ENCODE measurements at places on chromosomes 3 and 15. TPM values are rescaled to one million over a fixed set of nuclear protein-coding genes. Genes with fewer than 3 reads are reported as not detected.
A peak's percentile ranks its signal among the peaks of the same experiment; 100 is the strongest.

- DNase-seq = no peak
- H3K27me3 ChIP-seq = peaks cover 24% of the 10 kb centered on the region
- H3K27ac ChIP-seq = no peak overlapping the region
- H3K36me3 ChIP-seq = no peaks in the 10 kb centered on the region
Measured at GRCh38 chr3:123412076-123412475, 36.8 kb downstream of the ADCY5 start.

GRCh38 chr3:57715686-57716085 lies 22.8 kb upstream of the DENND6A start:
- DNase-seq = no peak
- no peaks in the 10 kb centered on the region for H3K4me1 ChIP-seq
- H3K27me3 ChIP-seq = no peaks in the 10 kb centered on the region
- H3K36me3 ChIP-seq = no peaks in the 10 kb centered on the region

GRCh38 chr3:50356553-50356952 lies 2.8 kb downstream of the TMEM115 start:
- peaks cover 7% of the 10 kb centered on the region for H3K36me3 ChIP-seq
- no peak overlapping the region for H3K27ac ChIP-seq
- H3K27me3 ChIP-seq = no peaks in the 10 kb centered on the region
- peak overlapping the region; percentile 75 for H3K4me3 ChIP-seq

GRCh38 chr3:60737633-60738399 lies 513.4 kb downstream of the FHIT start:
- no peak for DNase-seq
- no peak overlapping the region for H3K4me3 ChIP-seq
- no peaks in the 10 kb centered on the region for H3K36me3 ChIP-seq
- H3K27ac ChIP-seq = no peak overlapping the region

DNA sequence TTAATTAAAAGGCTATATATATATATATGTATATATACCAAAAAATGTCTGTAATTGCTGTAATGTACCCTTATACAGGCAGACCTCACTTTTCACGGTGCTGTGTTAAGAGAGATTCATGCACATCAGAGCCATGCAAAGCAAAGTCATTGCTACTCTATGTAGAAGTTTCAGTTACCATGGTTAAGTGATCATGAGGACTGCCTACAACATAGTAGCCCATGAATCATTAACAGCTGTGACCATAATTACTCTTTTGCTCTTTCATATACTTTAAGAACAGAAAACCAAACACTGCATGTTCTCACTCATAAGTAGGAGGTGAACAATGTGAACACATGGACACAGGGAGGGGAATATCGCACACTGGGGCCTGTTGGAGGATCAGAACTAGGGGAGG lies 225.3 kb upstream of the EPHA3 start:
- DNase-seq = no peak
- no peaks in the 10 kb centered on the region for H3K4me1 ChIP-seq
- no peaks in the 10 kb centered on the region for H3K36me3 ChIP-seq
- no peak overlapping the region for H3K4me3 ChIP-seq

DNA sequence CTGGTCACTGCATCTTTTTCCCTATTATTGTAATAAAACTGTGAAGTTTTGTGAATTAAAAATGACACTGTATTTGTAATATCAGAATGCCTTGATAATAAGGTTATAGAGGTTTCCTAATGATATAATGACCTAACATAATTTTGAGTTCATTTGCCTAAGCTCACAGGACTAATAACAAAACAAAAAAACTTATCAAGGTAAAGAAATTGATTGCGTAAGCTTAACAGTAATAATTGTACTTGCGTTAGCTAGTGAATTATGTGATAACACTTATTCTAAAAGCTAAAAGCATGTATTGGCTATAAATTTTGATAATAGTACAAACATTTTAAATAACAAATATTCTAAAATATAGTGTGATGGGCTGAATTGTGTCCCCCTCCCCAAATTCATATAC lies 112.6 kb downstream of the LEKR1 start:
- H3K4me3 ChIP-seq = no peak overlapping the region
- H3K27me3 ChIP-seq = no peaks in the 10 kb centered on the region
- H3K4me1 ChIP-seq = no peaks in the 10 kb centered on the region

DNA sequence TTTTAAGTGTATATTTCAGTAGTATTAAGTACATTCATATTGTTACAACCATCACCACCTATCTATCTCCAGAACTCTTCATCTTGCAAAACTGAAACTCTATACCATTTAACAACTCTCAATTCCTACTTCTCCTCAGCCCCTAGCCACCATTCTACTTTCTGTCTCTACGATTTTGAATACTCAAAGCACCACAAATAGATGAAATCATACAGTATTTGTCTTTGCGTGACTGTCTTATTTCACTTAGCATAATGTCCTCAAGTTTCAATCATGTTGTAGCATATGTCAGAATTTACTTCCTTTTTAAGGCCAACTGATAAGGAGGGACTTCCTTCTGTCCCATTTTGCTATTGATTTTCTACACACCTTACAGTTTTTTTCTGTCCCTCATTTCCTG lies 593.3 kb downstream of the FHIT start:
- no peak for DNase-seq
- no peak overlapping the region for H3K4me3 ChIP-seq
- H3K4me1 ChIP-seq = no peaks in the 10 kb centered on the region
- no peaks in the 10 kb centered on the region for H3K36me3 ChIP-seq

DNA sequence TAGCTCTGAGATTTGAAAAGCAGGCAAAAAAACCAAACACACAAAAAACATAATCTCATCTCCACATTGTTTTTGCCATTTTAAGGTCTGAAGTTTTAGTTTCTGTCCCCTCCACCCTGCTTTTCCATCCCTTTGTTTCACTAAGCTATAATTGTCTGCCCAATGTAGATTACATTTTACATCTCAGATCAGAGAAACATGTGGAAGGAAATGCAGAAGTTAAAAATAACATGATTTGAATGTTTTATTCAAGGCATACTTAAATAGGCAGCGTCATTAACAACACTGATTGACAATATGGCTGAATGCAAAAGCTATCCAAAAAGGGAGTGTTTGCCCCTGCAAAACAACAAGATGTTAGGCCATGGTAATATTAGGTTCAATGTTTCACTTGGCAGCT lies 448.1 kb upstream of the ZNF385D start:
- H3K4me3 ChIP-seq = no peak overlapping the region
- no peaks in the 10 kb centered on the region for H3K27me3 ChIP-seq
- no peaks in the 10 kb centered on the region for H3K4me1 ChIP-seq
- no peak for DNase-seq

GRCh38 chr15:33693166-33693800 lies 275.0 kb upstream of the CHRM5 start:
- H3K36me3 ChIP-seq = no peaks in the 10 kb centered on the region
- H3K27ac ChIP-seq = no peak overlapping the region
- H3K4me1 ChIP-seq = no peaks in the 10 kb centered on the region
- H3K27me3 ChIP-seq = peaks cover 56% of the 10 kb centered on the region

Gene TMEM40
- not detected for total RNA-seq

Gene ILDR1
- total RNA-seq = not detected

Gene KY
- 0.51 TPM for total RNA-seq

Gene PRTG
- total RNA-seq = under 0.01 TPM

Gene CHRM5
- not detected for total RNA-seq
